Naive thymus-derived CD8-positive, alpha-beta T cell (primary cell): ENCODE measurements at places on chromosomes 3 and 15.

DNA sequence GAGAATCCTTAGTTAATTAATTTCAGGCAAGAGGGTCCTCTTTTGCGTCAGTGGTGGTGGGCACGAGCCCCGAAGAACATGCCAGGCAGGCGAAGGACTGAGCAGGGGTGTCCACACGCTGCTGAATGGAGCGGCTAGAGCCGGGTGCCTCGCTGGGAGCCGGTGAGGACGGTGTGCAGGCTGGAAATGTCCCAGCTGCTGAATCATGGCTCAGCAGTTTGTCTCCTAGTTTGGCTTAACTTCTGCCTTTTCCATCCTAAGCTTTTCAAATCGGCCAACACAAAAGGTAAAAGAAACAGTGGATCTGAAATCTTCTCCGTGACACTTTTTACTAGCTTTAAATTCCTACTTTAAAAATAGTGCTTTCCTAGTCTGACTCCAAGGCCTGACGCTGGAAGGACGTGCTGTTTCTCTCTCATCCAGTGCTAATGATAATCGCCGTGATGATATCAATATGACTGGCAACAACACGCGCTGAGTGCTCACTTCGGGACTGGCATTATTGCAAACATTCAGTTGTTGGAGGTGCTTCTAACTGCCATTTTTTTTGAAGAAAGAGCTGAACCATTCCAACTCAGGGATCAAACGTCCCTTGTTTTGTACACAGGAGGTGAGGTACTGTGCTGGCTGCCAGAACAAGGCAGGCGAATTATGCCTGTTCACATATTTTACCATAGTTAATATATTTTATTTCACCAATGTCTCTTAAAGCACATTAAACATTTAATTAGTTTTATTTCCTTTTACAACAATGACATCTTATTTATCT lies 19.8 kb downstream of the PCSK6 start:
- DNase-seq, result no peak

- DNase-seq, result no peak
Measured at GRCh38 chr3:30263238-30263924, 343.0 kb upstream of the TGFBR2 start.

DNA sequence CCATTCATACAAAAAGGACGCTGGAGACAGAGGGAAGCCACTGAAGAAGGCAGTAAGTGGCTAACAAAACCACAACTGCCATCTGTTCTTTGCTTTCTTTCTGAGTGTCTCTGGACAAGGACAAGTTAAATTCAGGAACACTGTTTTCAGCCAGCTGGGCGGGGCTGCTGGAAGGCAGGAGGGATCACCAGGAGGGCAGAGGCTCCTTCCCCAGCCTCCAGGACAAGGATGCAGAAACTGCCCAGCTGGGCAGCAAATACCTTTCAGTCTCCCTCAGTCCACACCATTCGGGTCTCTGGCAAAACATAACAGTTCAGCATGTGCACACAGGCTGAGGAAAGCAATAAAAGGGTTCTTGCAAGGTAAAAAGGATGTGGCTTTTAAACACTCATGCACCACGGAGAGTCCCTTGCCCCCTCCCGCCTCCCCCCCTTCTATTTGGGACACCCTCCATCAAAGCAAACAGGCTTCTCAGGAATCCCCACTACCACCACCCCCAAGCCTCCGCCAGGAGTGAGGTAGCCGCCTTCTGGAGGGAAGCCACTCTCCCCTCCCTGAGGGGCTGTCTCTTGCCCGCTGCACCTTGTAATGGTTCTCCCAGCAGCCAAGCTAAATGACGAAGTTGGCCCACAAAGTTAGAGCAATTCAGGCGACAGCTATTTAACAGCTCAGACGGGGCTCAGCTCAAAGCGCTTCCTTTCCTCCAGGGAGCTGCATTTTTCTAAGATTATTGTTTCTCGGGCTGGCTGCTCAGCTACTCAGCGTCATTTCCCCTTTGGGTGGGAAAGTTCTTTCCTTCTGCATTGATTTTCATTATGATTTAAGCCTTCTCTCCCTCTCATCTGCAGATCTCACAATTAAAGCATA lies 3.8 kb downstream of the HEG1 start:
- peak; percentile 77 for DNase-seq

DNA sequence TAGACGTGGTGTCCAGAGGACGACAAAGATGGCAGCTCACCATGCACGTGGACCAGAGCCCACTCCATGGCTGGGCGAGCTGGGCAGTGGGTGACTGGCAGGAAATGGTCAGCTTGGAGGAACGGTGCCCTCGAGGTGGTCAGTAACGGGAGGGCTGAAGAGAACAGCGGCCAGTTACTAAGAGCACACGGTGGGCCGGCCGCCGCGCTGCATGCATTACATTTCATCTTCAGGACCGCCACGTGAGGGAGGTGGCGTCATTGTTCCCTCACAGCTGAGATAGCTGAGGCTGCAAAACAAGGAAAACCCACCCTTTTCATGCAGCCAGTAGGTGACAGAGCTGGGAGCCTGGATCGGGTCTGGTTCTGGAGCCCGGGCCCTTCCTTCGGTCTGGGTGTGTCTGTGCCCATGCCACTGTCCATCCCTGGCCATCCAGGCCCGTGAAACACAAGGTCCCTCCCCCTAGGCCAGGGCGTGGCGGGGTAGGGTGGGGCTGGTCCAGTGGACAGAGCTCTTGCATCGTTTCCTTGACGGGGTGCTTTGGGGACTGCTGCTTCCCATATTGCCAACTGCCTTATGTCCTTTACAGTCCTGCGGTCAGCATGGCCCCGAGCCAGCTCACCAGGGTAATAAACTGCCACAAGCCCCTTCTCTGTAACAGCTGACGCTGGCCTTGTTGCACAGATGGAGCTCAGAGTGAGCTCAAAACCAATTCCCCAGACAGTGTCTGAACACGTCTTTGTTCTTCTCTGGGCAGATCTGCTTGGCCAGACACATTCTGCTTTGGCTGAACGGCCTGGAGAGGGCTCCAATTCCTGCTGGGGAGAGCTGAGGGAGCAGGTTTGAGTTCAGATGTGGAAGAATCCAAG lies 51.8 kb downstream of the RGMA start:
- DNase-seq, result peak; percentile 46

GRCh38 chr3:45612918-45613602 lies 18.5 kb downstream of the LIMD1 start:
- no peak for DNase-seq

GRCh38 chr3:16885593-16886302 lies 993 bp downstream of the PLCL2 start:
- no peak for DNase-seq

DNA sequence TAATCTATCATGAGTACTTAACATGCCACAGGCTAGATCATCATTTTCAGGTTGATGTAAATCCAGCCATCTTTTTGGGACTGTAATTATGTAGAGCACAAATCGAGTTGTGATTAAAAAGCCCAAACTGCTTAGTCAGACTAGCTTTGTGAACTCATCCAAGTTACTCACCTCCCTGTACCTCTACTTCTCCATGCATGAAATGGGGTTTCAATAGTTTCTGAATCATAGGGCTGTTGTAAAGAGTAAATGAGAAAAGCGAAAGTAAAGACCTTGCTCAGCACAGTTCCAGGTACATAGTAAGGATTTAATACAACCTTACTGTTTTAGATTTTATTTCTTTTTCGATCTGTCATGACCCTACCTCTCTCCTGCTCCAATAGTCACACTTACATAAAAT lies 85.6 kb upstream of the GAP43 start:
- no peak for DNase-seq

- DNase-seq, result no peak
Measured at GRCh38 chr3:5254281-5255048, 67.0 kb downstream of the EDEM1 start.

DNA sequence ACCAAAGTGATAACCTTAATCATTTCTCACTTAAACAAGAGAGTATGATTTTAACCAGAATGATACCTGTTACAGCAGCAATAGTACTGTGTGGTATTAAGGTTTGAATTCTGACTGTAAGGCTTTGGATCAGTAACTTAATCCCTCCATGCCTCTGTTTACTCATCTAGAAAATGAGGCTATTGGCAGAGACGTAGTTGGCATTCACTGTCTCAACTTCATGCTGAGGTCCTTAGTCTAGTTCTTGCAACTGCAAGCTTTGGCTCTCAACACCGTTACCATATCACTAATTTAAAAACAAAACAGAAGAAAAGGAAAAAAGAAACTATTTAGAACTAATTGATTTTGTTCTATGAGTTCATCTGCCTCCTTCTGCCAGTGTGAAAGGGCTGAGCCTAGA lies 875.4 kb downstream of the MCTP2 start:
- no peak for DNase-seq

- no peak for DNase-seq
Measured at GRCh38 chr15:57418635-57419034, 42.3 kb downstream of the CGNL1 start.

GRCh38 chr3:3665961-3666640 lies 133.1 kb upstream of the LRRN1 start:
- DNase-seq, result no peak

GRCh38 chr3:99872923-99873254 lies 55.2 kb downstream of the CMSS1 start:
- no peak for DNase-seq

- DNase-seq, result no peak
Measured at GRCh38 chr3:177190756-177191681, 6.3 kb downstream of the TBL1XR1 start.

DNA sequence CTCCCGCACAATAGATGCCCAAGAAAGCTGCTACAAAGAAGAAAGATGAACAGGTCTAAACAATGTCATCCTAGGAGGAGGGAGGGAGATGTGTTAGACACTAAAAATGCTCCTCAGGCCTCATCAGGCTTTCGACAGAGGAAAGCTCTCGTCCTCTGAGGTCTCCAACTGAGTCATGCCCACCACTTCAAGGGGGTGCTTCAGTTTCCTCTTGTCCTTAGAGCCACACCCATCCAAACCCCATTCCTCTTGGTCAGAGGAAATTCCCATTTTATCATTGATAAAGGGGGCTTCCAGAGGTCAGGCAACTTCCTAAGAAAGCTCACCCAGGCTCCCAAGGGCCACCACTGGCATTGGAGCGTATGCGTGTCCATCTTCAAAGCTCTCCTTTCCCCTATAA lies 50.1 kb downstream of the HEG1 start:
- DNase-seq, result no peak

DNA sequence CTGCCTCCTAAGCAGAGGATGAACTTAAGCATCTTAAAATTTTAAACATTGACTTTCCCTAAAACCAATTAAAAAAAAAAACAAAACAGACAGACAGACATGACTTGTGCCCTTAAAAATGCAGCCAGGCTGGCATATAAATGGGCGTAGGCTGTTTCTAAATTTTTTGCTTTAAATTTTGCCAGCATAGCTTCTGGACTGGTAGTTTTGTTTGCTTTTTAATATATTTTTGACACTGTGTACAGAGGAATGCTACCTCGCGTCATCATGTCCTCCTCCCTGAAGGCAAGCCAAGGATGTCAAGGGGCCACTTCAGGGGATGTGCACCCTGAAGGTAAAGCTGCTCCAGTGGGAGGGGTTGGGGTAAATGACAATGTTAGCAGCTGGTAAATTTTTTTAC lies 134.8 kb downstream of the PGPEP1L start:
- DNase-seq, result no peak

GRCh38 chr3:41662288-41662687 lies 299.6 kb downstream of the ULK4 start:
- no peak for DNase-seq

- DNase-seq, result no peak
Measured at GRCh38 chr3:104178680-104179079, 1188.0 kb upstream of the ALCAM start.

GRCh38 chr15:63040509-63040908 lies 2.0 kb upstream of the TPM1 start:
- no peak for DNase-seq

- DNase-seq, result no peak
Measured at GRCh38 chr3:64837126-64837738, 149.4 kb upstream of the ADAMTS9 start.

- DNase-seq, result no peak
Measured at GRCh38 chr3:5545719-5546118, 358.2 kb downstream of the EDEM1 start.

- DNase-seq, result peak; percentile 10
Measured at GRCh38 chr3:121995161-121996137, 26.6 kb downstream of the ILDR1 start.

DNA sequence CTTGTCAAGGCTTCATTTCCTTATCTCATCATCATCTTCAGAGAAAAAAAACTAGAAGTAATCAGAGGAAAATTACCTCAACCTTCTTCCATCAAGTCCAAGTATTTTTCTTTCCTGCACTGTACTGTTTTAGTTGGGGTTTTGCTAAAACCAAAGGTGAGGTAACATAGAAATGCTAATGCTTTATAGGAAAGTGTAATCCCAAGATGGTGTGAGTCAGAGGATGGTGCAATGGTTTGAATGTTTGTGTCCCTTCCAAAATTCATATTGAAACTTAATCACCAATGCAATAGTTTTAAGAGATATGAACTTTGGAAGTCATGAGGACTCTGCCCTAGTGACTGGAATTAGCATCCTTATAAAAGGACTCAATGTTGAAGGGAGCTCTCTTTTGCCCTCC lies 79.5 kb downstream of the KBTBD8 start:
- no peak for DNase-seq

- no peak for DNase-seq
Measured at GRCh38 chr3:30221619-30222018, 384.8 kb upstream of the TGFBR2 start.

GRCh38 chr15:38304481-38304880 lies 51.8 kb downstream of the SPRED1 start:
- DNase-seq, result no peak

- DNase-seq, result no peak
Measured at GRCh38 chr3:196377321-196377720, 39.1 kb upstream of the TM4SF19 start.

DNA sequence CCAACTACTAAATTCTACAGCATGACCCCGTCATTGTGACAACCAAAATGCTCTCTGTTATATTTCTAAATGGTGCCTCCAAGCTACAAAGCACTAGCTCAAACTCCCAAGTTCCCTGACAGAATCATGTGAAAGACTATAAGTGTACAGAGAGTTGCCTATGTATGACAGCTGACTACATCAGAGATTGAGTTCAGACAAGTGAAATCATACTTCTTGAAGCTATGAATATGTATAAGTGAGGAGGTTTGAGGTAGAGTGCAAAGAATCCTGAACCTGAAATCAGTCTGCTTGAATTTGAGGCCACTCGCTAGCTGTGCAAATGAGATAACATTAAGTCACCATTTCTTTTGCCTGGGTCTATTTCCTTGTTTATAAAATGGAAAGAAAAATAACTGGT lies 63.9 kb upstream of the TP63 start:
- DNase-seq, result no peak

GRCh38 chr3:194395778-194396538 lies 3.1 kb downstream of the GP5 start:
- DNase-seq, result peak; percentile 73

DNA sequence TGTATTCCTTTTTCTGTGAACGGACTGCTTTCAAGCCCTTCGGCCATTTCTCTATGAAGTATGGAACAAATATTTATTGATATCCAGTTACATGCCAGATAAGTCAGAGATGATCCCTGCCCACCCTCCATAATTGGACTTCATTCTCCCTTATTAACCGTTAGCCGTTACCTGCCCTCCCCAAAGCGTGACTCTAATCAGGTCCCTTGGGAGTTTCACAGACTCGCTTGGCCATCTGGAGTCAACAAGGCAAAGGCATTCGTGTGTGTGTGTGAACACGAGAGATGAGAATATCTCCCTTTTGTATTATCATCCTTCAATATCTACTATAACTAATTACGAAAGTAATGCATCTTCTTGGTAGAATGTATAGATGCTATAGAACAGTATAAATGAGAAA lies 314.5 kb downstream of the TLE3 start:
- DNase-seq, result no peak
